ENCODE measurements at places on chromosomes 2 and 18.

DNA sequence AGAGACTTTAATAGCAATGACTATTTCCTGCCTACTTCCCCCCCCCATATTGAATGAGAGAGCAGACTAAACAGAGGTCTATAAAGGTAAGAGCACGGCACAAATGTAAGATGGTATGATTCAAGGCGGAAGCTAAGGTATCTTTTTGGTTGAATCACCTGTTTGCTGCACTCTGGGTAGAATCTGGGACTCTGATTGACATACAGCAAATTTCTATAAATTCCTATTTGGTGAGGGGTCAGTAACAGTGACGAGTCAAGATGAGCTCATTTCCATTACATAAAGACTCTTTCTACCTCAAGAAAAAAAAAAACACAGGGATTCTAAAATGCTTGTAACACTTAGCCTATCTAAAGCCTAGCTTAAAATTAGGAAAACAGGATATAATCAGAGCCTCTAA, 297.3 kb downstream of the TNS1 start:
- DNase-seq = no peak

GRCh38 chr2:127469974-127470373, 51.7 kb downstream of the PROC start:
- DNase-seq = no peak

DNA sequence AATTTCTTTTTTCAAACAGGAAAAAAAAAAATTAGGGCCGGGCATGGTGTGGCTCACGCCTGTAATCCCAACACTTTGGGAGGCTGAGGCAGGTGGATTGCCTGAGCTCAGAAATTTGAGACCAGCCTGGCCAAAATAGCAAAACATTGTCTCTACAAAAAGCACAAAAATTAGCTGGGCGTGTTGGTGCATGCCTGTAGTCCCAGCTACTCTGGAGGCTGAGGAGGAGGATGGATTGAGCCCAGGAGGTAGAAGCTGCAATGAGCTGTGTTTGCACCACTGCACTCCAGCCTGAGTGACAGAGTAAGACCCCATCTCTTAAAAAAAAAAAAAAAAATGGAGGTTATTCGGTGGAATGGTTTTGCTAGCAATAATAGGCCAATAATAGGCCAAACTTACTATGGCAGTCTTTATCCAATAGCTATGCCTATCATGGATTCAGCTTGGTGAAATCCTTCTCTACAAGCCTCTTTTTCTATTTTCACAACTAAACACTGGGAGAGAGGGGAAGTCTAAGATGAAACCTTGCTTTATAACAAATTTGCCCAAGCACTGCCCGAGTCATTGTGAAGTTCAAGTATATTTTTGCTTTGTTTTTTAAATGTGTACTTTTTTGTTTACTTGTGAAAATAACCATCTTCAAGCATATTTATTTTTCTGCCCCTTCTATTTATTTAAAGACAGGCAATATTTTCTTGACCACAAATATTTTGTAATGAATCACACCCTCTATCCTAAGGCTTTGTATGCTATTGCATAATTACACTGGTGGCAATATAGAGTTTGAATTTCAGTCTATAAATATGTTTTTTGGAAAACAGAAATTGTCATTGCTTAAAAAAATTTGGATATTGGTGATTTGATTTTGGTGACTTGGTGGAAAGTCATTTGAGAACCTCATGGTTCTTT, 20.0 kb upstream of the KYNU start:
- no peak for DNase-seq

- no peak for DNase-seq
Measured at GRCh38 chr2:60840880-60841279, 40.5 kb upstream of the REL start.

DNA sequence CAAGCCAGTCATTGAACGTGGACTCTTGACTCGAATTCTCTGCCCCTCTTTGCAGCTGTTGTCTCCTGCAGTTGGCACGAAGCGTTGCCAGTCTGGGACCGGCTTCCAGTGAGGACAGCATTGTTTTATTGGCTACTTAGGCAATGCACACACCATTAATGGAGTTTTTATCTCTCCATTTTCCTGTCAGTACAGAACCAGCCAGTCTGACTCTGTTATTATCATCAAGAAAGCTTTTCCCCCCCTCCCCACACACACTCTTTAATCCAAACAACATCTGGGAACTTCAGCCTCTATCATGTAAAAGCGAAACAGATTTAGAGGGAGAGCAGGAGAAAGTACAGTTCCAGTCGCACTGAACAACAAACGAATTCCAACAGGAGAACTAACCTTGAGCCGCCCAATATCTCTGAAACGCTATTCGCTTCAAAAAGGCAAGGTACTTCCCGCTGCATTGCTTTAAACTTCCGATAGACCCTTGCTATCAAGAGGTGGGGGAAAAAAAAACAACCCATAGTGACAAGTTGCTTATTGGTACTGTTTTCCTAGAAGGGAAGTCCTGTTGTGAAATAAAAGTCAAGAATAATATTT, 38.2 kb downstream of the ACVR1 start:
- DNase-seq = no peak

- DNase-seq = peak; percentile 82
Measured at GRCh38 chr18:10787293-10787901, 261.6 kb downstream of the NAPG start.

- no peak for DNase-seq
Measured at GRCh38 chr2:3433776-3434400, 54.4 kb downstream of the TRAPPC12 start.

Measured in urothelium cell line (cell line).